Peyer's patch (tissue), 4 donors: ENCODE measurements at places on chromosomes 11 and 22. TPM values are rescaled to one million over a fixed set of nuclear protein-coding genes. Genes with fewer than 3 reads are reported as not detected.
A peak's percentile ranks its signal among the peaks of the same experiment; 100 is the strongest.

DNA sequence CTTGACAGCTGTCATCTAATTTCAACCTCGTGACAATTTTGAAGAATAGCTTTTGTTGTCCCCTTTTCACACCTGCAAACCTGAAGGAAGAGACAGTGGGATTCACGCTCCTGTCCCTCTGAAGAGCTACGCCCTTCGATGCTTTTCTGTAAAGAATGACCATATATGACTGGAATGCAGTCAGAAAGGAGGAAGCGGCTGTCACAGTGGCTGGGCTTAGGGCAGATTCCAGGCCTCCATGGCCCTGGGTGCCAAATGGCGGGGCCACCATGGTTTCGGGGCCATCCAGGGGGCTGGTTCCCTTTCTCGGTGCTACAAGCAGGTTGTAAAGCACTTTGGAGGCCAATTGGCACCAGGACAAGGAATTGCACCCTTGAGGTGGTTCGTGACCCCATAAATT lies 22.2 kb upstream of the FGF19 start:
- no peak for DNase-seq
- H3K27me3 ChIP-seq: no peaks in the 10 kb centered on the region
- H3K4me3 ChIP-seq: no peak overlapping the region
- H3K36me3 ChIP-seq: no peaks in the 10 kb centered on the region
- no peak overlapping the region for H3K27ac ChIP-seq

DNA sequence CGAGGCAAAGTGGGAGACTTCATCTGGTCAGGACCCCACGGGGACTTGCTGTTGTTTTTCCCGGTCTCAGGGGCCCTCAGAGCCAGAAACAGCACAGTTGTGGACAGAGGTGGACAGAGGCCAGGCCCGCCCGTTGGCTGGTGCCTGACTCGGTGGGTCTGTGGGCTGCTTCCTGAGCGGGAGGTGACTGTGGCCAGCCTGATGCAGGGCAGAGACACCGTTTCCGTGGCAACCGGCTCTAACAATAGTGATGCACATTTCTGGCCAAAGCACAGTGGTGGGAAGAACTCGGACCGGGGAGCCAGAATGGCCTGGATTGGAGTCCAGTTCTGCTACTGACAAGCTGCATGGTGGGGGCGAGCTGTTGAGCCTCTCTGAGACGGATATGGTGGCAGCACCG lies 58.7 kb upstream of the ATXN10 start:
- no peaks in the 10 kb centered on the region for H3K36me3 ChIP-seq
- no peak overlapping the region for H3K27ac ChIP-seq
- no peaks in the 10 kb centered on the region for H3K27me3 ChIP-seq
- no peaks in the 10 kb centered on the region for H3K4me1 ChIP-seq
- H3K4me3 ChIP-seq: no peak overlapping the region

GRCh38 chr11:103488031-103488461 lies 378.8 kb downstream of the DYNC2H1 start:
- H3K27me3 ChIP-seq: no peaks in the 10 kb centered on the region
- no peak overlapping the region for H3K27ac ChIP-seq
- DNase-seq: no peak
- H3K4me3 ChIP-seq: no peak overlapping the region
- H3K36me3 ChIP-seq: no peaks in the 10 kb centered on the region

- no peak for DNase-seq
- peak overlapping the region; percentile 35 for H3K4me3 ChIP-seq
- peak overlapping the region; percentile 75 for H3K27ac ChIP-seq
- H3K36me3 ChIP-seq: no peaks in the 10 kb centered on the region
Observed at GRCh38 chr22:42994276-42994916, 20.6 kb downstream of the PACSIN2 start.

DNA sequence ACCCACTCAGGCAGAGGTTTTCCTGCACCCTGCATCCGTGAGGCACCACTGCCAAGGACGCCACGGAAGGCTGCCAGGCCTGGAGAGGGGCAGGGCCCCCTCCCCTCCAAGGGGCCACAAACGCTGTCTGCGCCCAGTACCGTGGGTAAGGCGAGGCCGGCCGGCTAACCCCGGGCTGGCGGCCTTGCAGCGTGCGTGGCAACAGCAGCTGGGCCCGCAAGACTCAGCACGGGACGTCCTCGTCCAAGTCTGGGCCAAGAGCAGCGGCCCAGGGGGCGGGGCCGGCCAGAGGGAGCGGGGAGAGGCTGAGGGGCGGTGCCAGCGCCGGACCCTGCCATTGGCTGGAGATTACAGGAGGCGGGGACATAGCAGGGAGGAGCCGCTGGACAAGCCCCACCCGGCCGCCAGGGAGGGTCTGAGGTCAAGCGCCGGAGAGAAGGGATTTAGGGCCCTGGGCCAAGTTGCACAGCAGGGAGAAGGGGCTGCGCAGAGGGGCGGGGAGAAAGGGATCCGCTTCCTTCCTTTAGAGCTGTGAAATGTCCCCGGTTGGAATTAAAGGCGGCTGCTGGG lies 16.0 kb downstream of the SLC43A1 start:
- H3K27ac ChIP-seq: peak overlapping the region; percentile 67
- peak overlapping the region; percentile 52 for H3K4me3 ChIP-seq
- H3K36me3 ChIP-seq: no peaks in the 10 kb centered on the region
- H3K27me3 ChIP-seq: no peaks in the 10 kb centered on the region
- peaks cover 12% of the 10 kb centered on the region for H3K4me1 ChIP-seq

- H3K27me3 ChIP-seq: no peaks in the 10 kb centered on the region
- H3K4me3 ChIP-seq: no peak overlapping the region
- no peaks in the 10 kb centered on the region for H3K4me1 ChIP-seq
- no peaks in the 10 kb centered on the region for H3K36me3 ChIP-seq
Observed at GRCh38 chr22:45575607-45576272, 73.1 kb downstream of the FBLN1 start.

GRCh38 chr11:22197139-22198005 lies 4.5 kb downstream of the ANO5 start:
- no peak overlapping the region for H3K4me3 ChIP-seq
- no peaks in the 10 kb centered on the region for H3K4me1 ChIP-seq
- DNase-seq: no peak

DNA sequence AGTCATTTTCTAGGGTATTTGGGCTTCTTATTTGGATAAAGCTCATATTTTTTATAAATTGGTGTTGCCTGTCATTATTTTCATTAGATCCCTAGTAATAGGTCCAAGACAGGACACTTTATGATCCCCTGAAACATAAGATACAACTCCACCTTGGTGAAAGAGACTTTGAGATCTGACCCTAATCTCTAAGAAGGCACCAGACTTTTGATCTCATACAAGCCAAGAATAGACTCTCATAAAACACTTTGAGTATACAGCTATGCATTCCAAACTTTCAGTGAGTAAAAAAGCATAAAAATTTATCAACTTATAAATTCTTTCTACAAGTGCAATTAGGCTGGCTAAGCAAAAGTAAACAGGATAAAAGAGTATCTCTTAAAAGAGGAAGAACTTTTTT lies 451.2 kb downstream of the MN1 start:
- H3K27ac ChIP-seq: no peak overlapping the region
- H3K36me3 ChIP-seq: no peaks in the 10 kb centered on the region
- H3K4me1 ChIP-seq: no peaks in the 10 kb centered on the region
- no peak overlapping the region for H3K4me3 ChIP-seq
- no peaks in the 10 kb centered on the region for H3K27me3 ChIP-seq

DNA sequence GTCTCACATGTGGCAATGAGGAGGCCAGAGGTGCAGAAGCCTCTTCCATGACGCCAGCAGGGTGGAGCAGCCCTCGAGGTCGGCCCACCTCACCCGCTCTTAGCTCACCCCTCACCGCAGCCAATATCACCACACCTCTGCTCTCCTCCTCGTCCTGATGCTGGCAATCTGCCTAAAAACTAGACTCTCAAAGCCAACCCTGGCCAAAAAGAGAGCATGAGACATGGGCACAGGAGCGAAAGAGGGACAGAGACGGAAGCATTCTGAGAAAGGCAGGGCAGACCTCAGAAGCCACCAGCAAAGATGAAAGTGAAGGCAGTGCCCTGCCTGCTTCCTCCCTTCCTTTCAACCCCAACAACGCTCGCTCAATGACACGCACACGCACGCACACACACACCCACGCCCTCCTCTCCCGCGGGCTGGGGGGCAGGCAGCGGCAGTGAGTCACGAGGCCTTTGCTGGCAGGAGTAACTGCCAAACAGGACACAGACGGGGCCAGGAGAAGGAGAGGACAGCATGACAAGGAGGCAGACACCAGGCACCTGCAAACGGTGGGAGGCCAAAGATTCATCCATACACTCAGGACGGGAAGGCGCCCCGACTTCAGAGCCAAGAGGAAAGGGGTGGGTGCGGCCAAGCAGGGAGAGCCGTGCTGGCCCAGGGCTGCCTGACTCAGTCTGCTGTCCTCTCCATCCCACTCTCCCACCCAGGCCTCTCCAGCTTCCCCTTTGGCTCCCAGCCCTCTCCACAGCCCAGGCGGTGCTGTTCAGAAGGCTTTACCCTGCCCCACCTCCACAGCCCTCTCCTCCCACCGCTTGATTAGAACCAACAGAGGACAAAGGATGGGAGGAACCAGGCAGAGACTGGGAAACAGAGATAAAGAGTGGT lies 11.4 kb downstream of the IGSF9B start:
- DNase-seq: no peak
- H3K4me1 ChIP-seq: no peaks in the 10 kb centered on the region
- H3K36me3 ChIP-seq: no peaks in the 10 kb centered on the region
- H3K4me3 ChIP-seq: peak overlapping the region; percentile 12

GRCh38 chr11:5380740-5381342 lies 2.8 kb upstream of the OR51M1 start:
- H3K27me3 ChIP-seq: no peaks in the 10 kb centered on the region
- H3K36me3 ChIP-seq: no peaks in the 10 kb centered on the region
- H3K4me1 ChIP-seq: no peaks in the 10 kb centered on the region
- no peak for DNase-seq
- H3K4me3 ChIP-seq: no peak overlapping the region
- no peak overlapping the region for H3K27ac ChIP-seq

DNA sequence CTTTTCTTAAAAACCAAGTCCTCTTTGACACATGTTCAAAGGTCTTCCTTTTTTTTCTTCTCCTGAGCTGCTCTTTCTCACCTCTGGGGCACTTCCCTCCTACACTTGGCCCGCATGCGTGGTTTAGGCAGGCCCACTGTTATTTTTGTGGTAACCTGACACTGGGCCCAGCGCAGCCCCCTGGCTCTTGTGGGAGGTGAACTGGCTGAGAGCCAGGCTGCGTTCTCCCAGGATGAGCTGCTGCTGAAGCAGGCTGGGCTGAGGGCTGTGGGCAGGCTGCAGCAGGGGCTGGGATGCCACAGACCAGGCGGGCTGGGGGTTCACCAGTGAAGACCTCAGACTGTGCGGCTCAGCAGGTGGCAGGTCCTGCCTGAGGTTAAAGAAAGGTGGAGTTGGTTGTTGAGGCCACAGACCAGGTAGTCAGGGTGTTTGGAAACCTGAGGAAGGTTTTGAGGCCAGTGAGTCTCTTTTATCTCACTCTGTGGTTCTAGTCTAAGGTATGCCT lies 72.4 kb downstream of the TEAD1 start:
- H3K27me3 ChIP-seq: no peaks in the 10 kb centered on the region
- no peak for DNase-seq
- no peaks in the 10 kb centered on the region for H3K36me3 ChIP-seq
- H3K4me1 ChIP-seq: no peaks in the 10 kb centered on the region

DNA sequence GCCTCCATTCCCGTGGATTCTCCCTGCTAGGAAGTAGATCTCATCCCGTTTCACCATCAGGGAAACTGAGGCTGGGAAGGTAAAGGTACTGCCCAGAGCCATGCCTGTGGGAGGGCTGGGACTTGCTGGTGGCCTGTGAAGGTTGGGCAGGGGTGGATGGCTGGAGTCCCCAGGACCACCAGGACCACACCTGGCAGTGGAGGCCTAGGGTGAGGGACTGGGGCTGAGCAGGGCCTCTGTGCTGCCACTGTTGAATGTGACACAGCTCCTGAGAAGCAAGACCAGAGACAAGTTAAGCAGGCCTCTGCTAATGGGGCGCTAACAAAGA lies 26.2 kb upstream of the PRODH start:
- H3K4me1 ChIP-seq: no peaks in the 10 kb centered on the region
- H3K36me3 ChIP-seq: no peaks in the 10 kb centered on the region
- no peak for DNase-seq
- H3K4me3 ChIP-seq: no peak overlapping the region

- no peaks in the 10 kb centered on the region for H3K27me3 ChIP-seq
- no peak overlapping the region for H3K4me3 ChIP-seq
- no peak overlapping the region for H3K27ac ChIP-seq
- no peaks in the 10 kb centered on the region for H3K4me1 ChIP-seq
- no peaks in the 10 kb centered on the region for H3K36me3 ChIP-seq
Observed at GRCh38 chr22:28466399-28466798, 213.2 kb downstream of the TTC28 start.

DNA sequence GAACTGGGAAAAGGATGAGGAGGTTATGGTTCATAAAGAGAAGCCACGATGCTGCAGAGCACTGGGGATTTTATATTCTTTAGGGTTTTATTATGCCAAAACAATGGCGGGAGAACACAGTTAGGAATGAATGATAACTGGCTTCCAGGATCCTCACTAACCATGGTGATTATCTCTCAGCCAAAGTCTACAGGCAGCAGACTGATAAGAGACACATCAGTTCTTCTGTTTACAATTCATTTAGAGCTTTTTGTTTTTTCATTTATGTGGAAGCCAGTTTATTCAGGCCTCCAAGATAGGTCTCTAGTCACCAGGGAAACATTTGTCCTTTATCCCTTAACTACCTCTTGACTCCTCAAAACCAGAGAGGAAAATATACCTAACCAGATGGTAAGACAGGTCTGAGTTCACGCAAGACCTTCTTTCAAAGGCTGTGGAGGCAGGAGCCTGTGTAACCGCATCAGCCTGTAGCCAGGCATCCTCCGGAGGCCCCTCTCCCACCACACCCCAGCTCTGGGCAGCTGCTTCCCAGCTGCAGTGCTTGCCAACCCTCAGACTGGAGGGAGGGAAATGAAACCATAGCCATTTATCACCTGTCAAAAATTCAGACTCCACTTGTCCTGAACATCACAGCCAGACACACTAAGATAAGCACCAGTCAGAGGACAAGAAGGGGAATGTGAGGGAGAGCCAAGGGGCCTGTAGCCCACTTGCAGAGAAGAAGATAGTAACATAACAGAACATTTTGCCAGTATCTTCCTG lies 57.2 kb upstream of the FAM181B start:
- no peak overlapping the region for H3K4me3 ChIP-seq
- no peaks in the 10 kb centered on the region for H3K36me3 ChIP-seq
- H3K4me1 ChIP-seq: no peaks in the 10 kb centered on the region

DNA sequence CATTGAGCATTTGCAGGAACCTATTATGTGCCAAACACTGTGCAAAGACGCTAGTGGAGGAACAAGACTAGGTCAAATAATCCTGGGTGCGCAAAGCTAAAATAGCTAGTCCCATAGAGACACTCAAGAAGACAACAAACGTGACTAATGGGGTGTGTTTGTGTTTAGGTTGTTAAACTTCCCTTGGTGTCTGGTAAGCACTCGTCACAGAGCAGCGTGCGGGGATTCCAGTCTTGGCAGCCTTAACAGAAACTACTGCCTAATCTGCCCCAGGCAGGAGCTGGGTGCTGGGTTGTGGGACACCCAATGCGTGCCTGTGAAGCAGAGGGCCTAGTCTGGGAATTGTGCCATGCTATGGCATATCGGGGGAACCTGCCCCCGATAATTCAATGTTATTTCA lies 10.8 kb upstream of the CALCB start:
- no peak overlapping the region for H3K4me3 ChIP-seq
- DNase-seq: no peak
- H3K27me3 ChIP-seq: no peaks in the 10 kb centered on the region

GRCh38 chr11:110187731-110188130 lies 94.5 kb downstream of the ZC3H12C start:
- no peak overlapping the region for H3K27ac ChIP-seq
- no peaks in the 10 kb centered on the region for H3K36me3 ChIP-seq
- H3K27me3 ChIP-seq: no peaks in the 10 kb centered on the region
- no peak overlapping the region for H3K4me3 ChIP-seq

Gene GLYATL1
- total RNA-seq: 3.6 TPM

Gene C11orf21
- total RNA-seq: 1.3 TPM

Gene TREH
- 34.7 TPM for total RNA-seq

Gene MIOX
- not detected for total RNA-seq

Gene RIMBP3C
- total RNA-seq: not detected

Gene HOATZ
- total RNA-seq: not detected

Gene RPS25
- 369 TPM for total RNA-seq

Gene ACTN3
- not detected for total RNA-seq
